IMR-90 (cell line): ENCODE measurements at places on chromosomes 6 and 20. TPM values are rescaled to one million over a fixed set of nuclear protein-coding genes. Genes with fewer than 3 reads are reported as not detected.

DNA sequence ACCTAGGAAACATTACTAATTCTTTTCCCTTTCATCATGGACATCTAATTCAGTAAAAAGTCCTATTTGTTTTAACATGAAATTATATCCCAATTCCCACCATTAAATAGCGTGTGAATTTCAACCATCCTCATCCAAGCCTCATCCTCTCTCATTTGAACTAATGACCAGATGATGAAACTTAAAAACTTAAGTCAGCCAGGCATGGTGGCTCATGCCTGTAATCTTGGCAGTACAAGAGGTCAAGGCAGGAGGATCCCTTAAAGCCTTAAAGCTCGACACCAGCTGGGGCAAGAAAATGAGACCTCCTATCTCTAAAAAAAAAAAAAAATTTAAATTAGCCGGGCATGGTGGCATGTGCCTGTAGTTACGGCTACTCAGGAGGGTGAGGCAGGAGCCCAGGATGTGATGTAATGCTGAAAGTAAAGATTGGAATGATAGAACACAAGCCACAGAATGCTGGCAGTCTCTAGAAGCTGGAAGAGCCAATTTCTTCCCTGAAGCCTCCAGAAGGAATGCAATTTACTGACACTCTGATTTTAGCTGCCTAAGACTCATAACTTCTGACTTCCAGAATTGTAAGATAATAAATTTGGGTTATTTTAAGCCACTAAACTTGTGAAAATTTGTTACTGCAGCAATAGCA, 27.1 kb upstream of the HAO1 start:
- no peak overlapping the region for H3K27ac ChIP-seq
- peaks cover 2% of the 10 kb centered on the region for H3K27me3 ChIP-seq
- DNase-seq = peak; percentile 6
- no peaks in the 10 kb centered on the region for H3K36me3 ChIP-seq

Gene TRMT11
- total RNA-seq = 19.0 and 29.7 TPM in 2 replicates

GRCh38 chr6:83476971-83477370, 35.4 kb upstream of the PRSS35 start:
- H3K27me3 ChIP-seq = peaks cover 6% of the 10 kb centered on the region; the same call in 1 of the 2 replicates
- H3K4me1 ChIP-seq = no peaks in the 10 kb centered on the region
- no peaks in the 10 kb centered on the region for H3K36me3 ChIP-seq

- H3K27me3 ChIP-seq = no peaks in the 10 kb centered on the region
- H3K4me3 ChIP-seq = no peak overlapping the region
- H3K4me1 ChIP-seq = no peaks in the 10 kb centered on the region
- no peaks in the 10 kb centered on the region for H3K36me3 ChIP-seq
Measured at GRCh38 chr6:55659304-55659703, 80.3 kb upstream of the HMGCLL1 start.

GRCh38 chr20:20446001-20446400, 78.1 kb downstream of the INSM1 start:
- no peaks in the 10 kb centered on the region for H3K27me3 ChIP-seq
- DNase-seq = no peak
- no peak overlapping the region for H3K4me3 ChIP-seq
- H3K36me3 ChIP-seq = no peaks in the 10 kb centered on the region
- peaks cover 3% of the 10 kb centered on the region; the same call in 1 of the 2 replicates for H3K4me1 ChIP-seq
- H3K27ac ChIP-seq = no peak overlapping the region

Gene SEL1L2
- not detected in 2 replicates for total RNA-seq

Gene IMPG1
- not detected in 2 replicates for total RNA-seq

Gene MACROD2
- 0.28 TPM in 1 of 2 replicates, not detected in the other for total RNA-seq

Gene PRDM13
- not detected in 2 replicates for total RNA-seq

Gene PPIL6
- 0.18 and 1.4 TPM in 2 replicates for total RNA-seq

GRCh38 chr6:108799354-108799717, 48.9 kb upstream of the ARMC2 start:
- DNase-seq = no peak
- H3K27ac ChIP-seq = no peak overlapping the region
- peaks cover 5% of the 10 kb centered on the region for H3K4me1 ChIP-seq
- no peaks in the 10 kb centered on the region for H3K36me3 ChIP-seq
- H3K27me3 ChIP-seq = peaks cover 2% of the 10 kb centered on the region

Gene ALDH8A1
- total RNA-seq = under 0.01 TPM in 2 replicates

Gene SLC24A3
- not detected in 2 replicates for total RNA-seq

DNA sequence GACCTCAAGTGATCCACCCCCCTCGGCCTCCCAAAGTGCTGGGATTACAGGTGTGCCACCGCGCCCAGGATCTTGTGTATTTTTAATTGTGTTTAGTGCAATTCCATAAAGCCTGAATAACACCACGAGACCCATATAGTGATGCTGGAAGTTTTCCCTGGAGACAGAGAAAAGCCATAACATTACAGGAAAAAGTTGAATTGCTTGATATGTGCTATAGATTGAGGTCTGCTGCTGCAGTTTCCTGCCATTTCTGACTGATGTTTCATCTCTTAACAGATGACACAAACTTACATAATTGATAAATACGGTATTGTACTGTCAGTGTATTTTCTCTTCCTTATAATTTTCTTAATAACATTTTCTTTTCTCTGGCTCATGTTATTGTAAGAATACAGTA, 7.3 kb upstream of the UBD start:
- no peaks in the 10 kb centered on the region for H3K36me3 ChIP-seq
- H3K4me1 ChIP-seq = no peaks in the 10 kb centered on the region
- H3K4me3 ChIP-seq = no peak overlapping the region
- no peak overlapping the region for H3K27ac ChIP-seq
- DNase-seq = no peak
- no peaks in the 10 kb centered on the region for H3K27me3 ChIP-seq

- DNase-seq = peak; percentile 64
- H3K4me3 ChIP-seq = peak overlapping the region; percentile 60
- H3K27ac ChIP-seq = no peak overlapping the region; the same call in 1 of the 2 replicates
- peaks cover 34% of the 10 kb centered on the region for H3K4me1 ChIP-seq
- H3K36me3 ChIP-seq = peaks cover 36% of the 10 kb centered on the region
Measured at GRCh38 chr6:33205191-33206026, 954 bp downstream of the HSD17B8 start.

GRCh38 chr6:152605941-152606340, 31.2 kb downstream of the SYNE1 start:
- no peak overlapping the region for H3K4me3 ChIP-seq
- H3K27me3 ChIP-seq = no peaks in the 10 kb centered on the region
- H3K36me3 ChIP-seq = no peaks in the 10 kb centered on the region
- DNase-seq = peak; percentile 4
- H3K27ac ChIP-seq = no peak overlapping the region
- H3K4me1 ChIP-seq = no peaks in the 10 kb centered on the region

DNA sequence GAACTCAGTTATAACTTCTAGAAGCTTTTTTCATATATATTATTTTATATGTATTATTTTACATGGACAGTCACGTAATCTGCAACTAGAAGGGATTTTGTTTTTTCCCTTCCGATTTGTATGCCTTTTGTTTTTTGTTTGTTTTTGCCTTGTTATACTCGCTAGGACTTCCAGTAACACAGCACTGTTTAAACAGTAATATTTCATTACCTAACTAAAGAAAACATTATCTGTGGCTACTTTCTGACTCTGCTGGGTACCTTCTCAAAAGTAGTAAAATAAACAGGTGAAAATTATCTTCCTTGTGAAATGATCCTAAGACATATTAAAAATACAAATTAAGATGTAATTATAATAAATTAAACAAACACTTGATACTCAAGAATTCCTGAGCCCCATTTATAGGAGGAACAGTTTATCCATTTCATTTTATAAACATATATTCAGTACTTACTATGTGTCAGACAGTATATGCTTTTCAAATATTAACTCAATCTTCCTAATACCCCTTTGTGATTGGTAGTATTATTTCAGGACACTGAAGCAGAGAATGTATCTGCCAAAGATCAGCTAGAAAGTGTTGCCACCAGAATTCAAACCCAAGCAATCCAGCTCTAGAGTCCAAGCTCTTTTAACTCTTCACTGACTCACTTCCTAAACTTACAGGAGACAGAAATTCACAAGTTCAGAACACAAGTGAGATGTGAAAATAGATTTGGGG, 65.3 kb downstream of the MAP3K5 start:
- H3K36me3 ChIP-seq = no peaks in the 10 kb centered on the region
- peaks cover 5% of the 10 kb centered on the region for H3K4me1 ChIP-seq
- H3K27me3 ChIP-seq = no peaks in the 10 kb centered on the region
- H3K4me3 ChIP-seq = no peak overlapping the region
- no peak overlapping the region for H3K27ac ChIP-seq

DNA sequence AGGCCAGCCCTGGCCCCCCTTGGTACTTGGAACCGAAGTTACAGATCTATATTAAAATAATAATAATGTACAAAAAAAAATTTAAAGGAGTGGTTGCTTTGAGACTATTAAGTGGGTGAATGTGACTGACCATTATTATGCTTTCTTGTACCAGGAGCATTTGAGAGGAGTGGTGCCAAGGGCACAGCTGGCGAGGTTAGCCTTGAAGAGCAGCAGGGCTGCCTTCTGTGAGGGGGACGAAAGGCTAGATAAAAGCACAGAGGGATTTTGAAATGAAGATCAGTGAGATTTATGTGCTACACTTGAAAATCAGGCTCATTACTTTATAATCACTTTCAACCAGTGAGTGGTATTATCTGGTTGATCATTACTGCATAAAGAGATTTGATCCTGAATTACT, 48.6 kb downstream of the FIG4 start:
- H3K36me3 ChIP-seq = no peaks in the 10 kb centered on the region
- no peak for DNase-seq
- H3K27me3 ChIP-seq = no peaks in the 10 kb centered on the region
- peaks cover 14% of the 10 kb centered on the region for H3K4me1 ChIP-seq
- no peak overlapping the region for H3K4me3 ChIP-seq

GRCh38 chr6:76862936-76863335, 600.4 kb downstream of the HTR1B start:
- no peak overlapping the region for H3K4me3 ChIP-seq
- H3K36me3 ChIP-seq = no peaks in the 10 kb centered on the region
- no peaks in the 10 kb centered on the region for H3K27me3 ChIP-seq
- no peaks in the 10 kb centered on the region for H3K4me1 ChIP-seq
- no peak for DNase-seq

DNA sequence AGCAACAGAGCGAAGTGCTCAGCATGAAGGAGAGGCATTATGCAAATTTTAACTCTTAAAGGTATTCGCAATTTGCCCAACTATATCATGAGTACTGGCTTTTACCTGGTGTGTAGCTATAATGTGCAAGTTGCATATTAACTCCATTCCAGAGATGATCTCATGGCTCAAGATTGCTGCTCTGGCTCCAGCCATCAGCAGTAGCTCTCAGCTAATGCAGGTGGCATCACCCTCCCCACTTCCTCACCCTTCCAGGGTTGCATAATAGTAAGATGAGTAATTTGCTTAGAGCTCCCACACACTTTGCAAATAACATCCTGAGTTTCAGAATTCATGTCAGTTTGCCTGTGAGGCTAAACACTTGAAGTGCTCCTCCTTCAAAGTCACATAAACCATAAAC, 15.9 kb upstream of the PCSK2 start:
- DNase-seq = no peak
- no peak overlapping the region for H3K4me3 ChIP-seq

DNA sequence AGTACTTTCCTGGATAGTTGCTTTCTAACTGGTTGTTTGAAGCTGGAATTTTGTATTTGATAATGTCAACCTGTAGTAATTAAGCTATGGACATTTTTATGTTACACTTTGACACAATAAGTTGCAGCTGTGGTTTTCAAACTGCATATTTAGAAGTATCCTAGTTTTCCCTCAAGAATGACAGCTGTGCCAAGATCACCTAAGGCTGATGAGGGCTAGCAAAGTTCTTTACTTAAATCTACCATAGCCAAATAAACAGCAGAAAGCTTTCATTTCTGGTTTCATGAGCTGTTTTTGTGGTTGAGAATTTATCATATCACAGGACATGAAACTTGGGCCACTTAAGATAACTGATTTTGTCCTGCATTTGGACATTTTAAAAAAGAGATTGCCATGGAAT, 30.6 kb downstream of the FAM229B start:
- DNase-seq = peak; percentile 5
- peaks cover 2% of the 10 kb centered on the region for H3K4me1 ChIP-seq
- no peak overlapping the region for H3K4me3 ChIP-seq
- H3K27ac ChIP-seq = no peak overlapping the region
- peaks cover 61% of the 10 kb centered on the region for H3K36me3 ChIP-seq

Gene ANKEF1
- 0.54 and 0.56 TPM in 2 replicates for total RNA-seq

DNA sequence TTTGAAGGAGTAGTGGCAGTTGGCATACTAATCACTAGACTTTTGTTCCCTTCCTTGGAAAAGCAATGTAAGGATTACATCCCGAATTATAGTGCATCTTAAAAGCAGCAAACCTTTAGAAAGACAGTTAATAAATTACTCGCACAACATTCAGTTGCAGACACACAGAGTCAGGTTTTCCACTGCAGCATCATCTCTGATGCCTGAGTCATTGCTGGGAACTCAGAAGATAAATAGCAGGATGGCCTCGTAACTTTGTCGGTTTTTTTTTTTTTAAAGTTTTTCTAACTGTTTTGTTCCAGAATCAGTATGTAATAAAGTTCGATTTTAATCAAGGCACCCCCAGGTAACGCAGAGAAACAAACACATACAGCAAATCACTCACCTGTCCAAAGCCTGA, 34.3 kb downstream of the GJA10 start:
- no peaks in the 10 kb centered on the region for H3K27me3 ChIP-seq
- DNase-seq = peak; percentile 63
- H3K4me1 ChIP-seq = no peaks in the 10 kb centered on the region; the same call in 1 of the 2 replicates
- H3K4me3 ChIP-seq = no peak overlapping the region

Gene DEFB114
- not detected in 2 replicates for total RNA-seq

DNA sequence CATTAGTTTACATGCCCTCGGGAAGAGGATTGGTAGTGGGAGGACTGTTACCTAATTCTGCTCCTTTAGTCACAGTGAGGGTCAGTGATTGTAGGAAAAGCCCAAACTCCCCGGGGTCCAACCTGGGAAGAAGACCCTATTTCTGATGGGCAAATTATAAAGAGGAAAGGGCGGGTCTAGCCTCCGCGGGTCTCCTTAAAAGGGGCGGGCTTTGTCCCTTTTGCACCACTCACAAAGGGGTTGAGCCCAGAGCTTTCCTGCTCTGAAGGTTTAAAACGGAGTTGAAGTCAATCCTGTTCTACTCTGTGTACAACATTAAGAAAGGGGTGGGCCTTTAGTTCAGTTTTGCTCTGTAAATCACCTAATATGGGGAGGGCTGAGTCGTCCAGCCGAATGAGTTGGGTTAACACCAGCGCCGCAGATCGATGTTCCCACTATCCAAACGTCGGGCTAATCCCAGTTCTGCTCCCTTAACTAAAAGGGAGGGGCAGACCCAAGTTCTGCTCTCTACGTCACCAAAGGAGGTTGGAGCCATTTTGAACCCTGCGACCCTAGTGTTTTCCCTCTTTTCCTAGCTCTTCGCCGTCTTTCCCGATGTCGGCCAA, 920 bp upstream of the RNF5 start:
- H3K36me3 ChIP-seq = peaks cover 5% of the 10 kb centered on the region; the same call in 1 of the 2 replicates
- H3K27ac ChIP-seq = peak overlapping the region; percentile 74
- no peaks in the 10 kb centered on the region for H3K27me3 ChIP-seq

- H3K27me3 ChIP-seq = peaks cover 3% of the 10 kb centered on the region; the same call in 1 of the 2 replicates
- no peaks in the 10 kb centered on the region for H3K36me3 ChIP-seq
- DNase-seq = no peak
- no peak overlapping the region for H3K4me3 ChIP-seq
- peaks cover 3% of the 10 kb centered on the region for H3K4me1 ChIP-seq
Measured at GRCh38 chr20:32252189-32252588, 25.3 kb upstream of the KIF3B start.

Gene NQO2
- total RNA-seq = 59.4 and 72.1 TPM in 2 replicates
